LHCN-M2 (cell line): ENCODE measurements at places on chromosomes 12 and 14. TPM values are rescaled to one million over a fixed set of nuclear protein-coding genes. Genes with fewer than 3 reads are reported as not detected.

The NRIP2 gene
- not detected in 2 replicates for total RNA-seq

The RTL1 gene
- not detected in 2 replicates for total RNA-seq

The BMP4 gene
- 2.5 and 3.7 TPM in 2 replicates for total RNA-seq

The CACNA1C gene
- total RNA-seq: 0.13 and 0.57 TPM in 2 replicates

The C12orf54 gene
- total RNA-seq: not detected in 2 replicates

The FLRT2 gene
- 7.5 and 17.6 TPM in 2 replicates for total RNA-seq

DNA sequence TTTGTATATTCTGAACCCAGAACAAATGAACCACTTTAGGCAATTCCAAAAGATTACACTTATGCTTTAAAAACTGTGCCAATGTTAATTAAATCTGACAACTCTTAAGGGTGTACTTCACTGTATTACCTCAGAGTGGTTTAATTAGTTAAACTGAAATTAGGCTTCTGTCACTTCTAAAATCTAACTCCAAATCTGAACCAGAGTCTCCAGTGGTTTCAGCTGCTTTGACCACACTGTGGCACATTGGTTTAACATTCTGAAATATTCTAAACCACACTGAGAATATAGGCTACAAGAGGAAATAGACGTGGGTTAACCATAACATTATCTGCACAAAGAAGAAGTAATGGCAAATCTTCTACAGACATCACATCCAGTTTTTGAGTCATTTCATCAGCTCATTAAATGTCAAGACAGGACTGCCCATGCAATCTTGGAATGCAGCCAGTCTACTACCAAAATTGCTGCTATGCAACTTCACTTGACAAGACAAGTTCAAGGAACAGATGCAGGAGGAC, 94.8 kb downstream of the LRP6 start:
- DNase-seq: peak; percentile 75

GRCh38 chr12:53726341-53726740, 911 bp downstream of the CALCOCO1 start:
- no peak for DNase-seq

- DNase-seq: no peak
These were observed 1.1 kb downstream of the MGST1 start for GRCh38 chr12:16348435-16349130.

- DNase-seq: no peak
These were observed 28.6 kb upstream of the DNM1L start for GRCh38 chr12:32650508-32650907.

DNA sequence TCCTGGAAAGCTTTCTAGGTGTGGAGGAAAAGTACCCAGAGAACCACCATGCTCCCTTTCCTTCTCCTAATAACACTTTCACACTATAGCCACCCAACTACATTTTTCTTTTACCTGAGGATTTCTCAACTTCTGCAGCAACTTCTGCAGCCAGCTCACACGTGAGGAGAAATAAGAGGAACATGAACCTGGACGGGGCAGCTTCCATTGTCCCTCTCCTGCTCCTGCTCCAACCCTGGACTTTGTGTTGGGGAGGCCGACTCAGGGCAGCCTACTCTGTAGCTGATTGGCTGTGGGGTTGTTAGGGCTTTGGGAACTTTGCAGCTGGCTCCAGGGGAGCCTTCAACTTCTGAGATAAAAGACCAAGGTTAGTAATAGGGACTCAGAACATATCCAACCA, at the start of gene ERP27:
ERP27 (minus strand) TSS at position 237 of the 400 bp plus-strand sequence; CDS start at position 208, 29 bp downstream.
- DNase-seq: no peak

DNA sequence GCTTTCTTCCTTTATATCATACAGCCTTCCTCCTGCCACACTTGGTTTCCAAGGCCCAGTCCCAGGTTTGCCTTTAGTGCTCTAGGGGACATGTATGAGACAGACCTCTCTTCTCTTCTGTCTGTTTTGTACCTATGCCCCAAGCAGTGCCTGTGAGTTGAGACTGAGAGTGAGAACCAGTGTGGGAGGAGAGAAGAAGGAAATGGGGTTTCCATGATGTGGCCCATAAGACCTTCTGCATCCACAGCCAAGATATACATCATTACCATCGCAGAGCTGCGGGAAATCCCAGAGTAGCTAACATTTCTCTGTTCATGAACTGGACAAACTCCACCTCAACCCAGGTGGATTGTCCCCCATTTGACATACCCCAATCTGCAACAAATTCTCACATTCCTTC, 2.8 kb downstream of the TESPA1 start:
- DNase-seq: no peak

DNA sequence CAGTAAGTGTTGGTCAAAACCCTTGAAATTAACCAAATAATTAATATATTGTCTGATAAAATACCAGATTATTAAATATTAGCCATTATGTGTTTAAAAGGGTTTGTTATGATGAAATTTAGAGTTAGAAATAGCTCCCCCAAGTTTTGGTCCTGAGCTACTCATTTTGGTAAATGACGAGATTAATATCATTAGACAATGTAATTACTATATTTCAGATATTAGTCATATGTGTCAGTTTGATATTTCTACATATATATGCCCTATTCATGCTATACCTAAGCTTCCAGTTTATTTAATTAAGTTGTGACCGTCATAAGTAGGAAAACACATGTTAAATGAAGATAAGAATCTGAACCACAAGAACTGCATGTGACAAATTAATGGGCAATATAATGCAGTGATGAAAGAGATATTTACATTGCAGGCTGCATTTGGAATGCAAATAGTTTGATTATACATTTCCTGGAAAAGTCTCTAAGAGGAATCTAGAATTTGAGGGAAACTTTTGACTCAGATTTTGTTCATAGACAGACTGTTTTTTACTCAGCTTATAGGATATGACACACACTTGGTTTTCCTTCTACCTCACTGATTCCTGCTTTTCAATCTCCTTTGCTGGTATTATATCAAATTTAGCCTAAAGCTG, 70.5 kb downstream of the TBC1D30 start:
- no peak for DNase-seq

GRCh38 chr14:60206249-60206670, 41.1 kb upstream of the DHRS7 start:
- DNase-seq: no peak

GRCh38 chr12:4957761-4958160, 48.1 kb downstream of the KCNA1 start:
- DNase-seq: no peak

DNA sequence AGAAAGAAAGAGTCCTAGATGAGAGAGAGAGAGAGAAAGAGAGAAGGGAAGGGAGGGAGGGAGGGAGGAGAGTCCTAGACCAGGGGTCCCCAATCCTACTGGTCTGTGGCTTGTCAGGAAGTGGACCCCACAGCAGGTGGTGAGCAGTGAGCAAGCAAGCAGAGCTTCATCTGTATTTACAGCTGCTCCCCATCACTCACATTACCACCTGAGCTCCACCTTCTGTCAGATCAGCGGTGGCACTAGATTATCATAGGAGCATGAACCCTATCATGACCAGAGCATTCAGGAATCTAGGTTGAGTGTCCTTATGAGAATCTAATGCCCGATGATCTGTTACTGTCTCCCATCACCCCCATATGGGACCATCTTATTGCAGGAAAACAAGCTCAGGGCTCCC, 39.2 kb upstream of the AMN1 start:
- DNase-seq: peak; percentile 19

DNA sequence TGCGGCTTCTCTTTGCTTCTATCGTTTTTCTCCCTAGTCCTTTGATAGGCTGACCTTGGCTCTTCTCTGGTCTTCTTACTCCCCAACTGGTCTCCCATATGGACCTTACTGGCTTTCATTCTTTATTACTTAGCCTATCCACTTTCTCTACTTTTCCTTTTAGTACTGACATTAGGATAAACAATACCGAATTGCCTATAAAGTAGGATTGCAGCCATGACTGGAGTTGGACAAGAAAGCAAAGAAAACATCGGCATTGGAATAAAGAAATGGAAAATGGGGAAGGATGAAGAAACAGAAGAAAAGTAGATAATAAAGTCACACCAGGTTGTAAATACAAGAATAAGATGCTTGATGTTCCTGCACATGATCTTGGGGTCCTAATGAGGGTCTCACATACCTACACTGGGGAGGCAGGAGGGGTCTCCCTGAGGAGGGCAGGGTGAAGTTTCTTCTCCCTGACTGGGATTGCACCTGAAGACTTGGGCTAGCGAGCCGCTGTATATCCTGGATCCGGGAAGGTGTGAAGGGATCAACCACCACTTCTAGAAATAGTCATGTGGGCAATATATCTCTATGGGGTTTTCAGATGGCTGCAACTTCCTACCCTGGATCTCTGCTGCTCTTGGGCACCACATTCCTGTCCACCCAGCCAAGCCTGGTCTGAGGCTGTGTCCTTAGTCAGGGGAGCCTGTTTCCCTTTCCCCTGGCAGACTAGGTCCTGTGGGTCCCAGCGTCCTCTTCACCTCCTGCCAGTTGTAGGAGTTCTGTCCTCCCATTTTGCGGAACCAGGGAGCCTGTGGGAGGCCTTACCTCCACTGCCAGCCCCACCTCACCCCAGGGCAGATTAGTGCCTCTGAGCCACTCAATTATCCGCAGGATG, 13.1 kb downstream of the NKX2-1 start:
- no peak for DNase-seq

- no peak for DNase-seq
These were observed 64.4 kb downstream of the NUAK1 start for GRCh38 chr12:106074361-106074705.

DNA sequence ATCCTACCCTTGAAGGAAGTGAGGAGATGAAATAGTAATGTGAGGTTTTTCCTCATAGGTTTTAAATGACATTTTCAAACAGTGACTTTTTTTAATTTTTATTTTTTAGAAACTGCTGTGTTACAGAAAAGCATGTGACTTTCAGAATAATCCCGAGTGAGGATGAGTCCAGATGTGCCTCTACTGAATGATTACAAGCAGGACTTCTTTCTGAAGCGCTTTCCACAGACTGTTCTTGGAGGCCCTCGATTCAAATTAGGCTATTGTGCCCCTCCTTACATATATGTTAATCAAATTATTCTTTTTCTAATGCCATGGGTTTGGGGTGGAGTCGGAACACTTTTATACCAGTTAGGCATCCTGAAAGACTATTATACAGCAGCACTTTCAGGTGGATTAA, 15.8 kb downstream of the PCNX4 start:
- no peak for DNase-seq

DNA sequence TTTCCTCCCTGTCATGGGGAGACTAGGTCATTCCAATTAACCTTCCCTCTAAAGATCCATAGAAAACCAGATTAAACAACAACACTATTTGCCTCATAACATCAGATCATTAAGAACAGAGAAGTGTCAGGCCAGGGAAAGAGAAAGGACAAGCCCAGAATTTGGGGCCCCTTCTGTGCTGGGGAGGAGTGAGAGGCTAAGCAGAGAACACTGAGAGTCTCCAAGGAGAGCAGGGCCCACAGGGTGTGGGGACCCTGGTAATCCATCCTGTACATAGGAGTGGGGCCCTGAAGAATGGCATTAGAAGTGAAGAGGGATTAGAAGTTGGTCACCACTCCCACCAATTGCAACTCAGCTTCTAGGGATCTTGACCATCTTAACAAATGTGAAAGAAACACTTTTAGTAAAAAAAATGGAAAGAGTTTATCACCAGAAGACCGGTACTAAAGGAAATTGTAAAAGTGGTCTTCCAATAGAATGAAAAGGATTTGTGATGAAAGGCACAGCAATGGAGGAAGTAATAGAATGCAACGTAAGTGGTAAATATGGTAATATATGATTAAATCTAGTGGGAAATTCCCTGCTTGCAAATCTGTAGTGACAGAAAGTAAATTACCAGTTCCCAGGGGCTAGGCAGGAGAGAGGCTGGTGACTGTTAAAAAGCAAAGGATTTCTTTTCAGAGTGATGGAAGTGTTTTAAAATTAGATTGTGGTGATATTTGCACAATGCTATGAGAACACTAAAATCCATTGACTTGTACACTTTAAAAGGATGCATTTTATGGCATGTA, 14.0 kb upstream of the TMTC1 start:
- DNase-seq: no peak

GRCh38 chr12:6570264-6570887, 2.3 kb upstream of the NOP2 start:
- peak; percentile 46 for DNase-seq

DNA sequence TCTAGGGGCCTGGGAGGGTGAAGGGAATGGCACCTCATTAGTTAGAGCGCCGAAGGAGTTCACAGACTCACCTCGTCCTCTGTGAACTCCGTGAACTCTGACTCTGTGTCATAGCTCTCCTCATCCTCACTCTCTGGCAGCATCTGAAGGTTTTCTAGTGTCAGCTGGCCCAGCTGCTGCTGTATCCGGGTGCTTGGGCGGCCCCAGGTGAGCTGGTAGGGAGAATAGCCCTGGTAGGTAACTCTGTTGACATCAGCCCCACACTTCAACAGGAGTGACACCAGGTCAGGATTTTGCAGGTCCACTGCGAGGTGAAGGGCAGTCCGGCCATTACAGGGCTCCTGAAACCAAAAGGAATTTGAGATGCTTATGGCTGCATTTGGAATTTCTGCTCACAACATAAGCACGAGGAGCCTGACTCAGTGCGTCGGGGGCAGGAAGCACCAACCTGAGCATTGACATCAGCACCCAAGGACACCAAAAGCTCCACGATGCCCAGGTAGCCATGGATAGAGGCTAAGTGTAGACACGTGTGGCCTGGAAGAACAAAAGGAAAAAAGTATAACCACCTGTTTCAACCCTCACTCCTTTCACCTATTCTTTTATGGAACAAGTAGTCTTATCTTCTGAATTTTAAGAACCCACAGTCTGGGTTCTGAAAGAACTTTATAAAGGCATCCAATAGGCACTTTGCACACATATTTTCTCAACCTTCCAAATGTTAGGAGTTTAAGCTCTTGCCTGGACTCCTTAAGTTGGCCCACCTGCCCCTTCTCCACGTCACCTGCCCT, 2.0 kb downstream of the NFKBIA start:
- no peak for DNase-seq

GRCh38 chr12:120130011-120130410, 13.5 kb upstream of the RAB35 start:
- DNase-seq: no peak
